ENCODE measurements at places on chromosomes 4 and X.

DNA sequence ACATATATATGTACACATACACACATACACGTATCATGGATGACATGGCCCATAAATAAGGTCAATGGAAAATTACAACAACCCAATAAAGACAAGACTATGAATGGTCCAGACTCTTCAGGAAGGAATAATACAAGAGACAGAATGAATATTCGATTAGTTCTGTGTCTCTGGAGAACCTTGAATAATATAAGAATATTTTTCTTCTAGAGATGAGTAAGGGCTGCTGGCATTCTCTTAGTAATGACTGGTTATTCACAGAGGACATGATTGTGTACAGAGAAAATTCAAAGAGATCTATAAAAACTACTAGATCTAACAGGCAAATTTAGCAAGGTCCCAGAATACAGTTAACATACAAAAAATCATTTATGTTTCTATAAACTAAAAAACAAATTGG is 23.3 kb downstream of the SPIN4 start:
- DNase-seq: no peak

- no peak for DNase-seq
These were observed 87.6 kb downstream of the HAUS3 start for GRCh38 chr4:2154215-2154740.

GRCh38 chr4:182931691-182932345 is 14.6 kb upstream of the DCTD start:
- no peak for DNase-seq

DNA sequence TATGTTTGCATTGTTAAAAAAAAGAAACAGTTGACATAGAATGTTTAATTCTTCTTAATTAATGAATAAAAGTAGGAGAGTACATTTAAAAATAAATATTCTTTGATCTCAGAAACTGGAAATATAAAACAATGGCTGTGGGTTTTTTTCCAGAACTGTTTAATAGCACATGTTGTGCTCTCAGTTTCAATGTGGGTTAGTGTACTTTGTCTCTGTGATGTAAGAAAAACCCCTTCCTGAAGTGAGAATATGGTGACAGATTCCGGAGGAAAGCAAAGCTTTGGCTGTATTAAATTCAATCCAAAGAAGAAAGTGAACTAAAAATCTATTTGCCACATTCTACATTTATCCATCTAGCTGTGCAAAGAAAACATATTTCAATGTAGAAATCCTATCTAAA is 261.9 kb upstream of the ADGRL3 start:
- DNase-seq: no peak

DNA sequence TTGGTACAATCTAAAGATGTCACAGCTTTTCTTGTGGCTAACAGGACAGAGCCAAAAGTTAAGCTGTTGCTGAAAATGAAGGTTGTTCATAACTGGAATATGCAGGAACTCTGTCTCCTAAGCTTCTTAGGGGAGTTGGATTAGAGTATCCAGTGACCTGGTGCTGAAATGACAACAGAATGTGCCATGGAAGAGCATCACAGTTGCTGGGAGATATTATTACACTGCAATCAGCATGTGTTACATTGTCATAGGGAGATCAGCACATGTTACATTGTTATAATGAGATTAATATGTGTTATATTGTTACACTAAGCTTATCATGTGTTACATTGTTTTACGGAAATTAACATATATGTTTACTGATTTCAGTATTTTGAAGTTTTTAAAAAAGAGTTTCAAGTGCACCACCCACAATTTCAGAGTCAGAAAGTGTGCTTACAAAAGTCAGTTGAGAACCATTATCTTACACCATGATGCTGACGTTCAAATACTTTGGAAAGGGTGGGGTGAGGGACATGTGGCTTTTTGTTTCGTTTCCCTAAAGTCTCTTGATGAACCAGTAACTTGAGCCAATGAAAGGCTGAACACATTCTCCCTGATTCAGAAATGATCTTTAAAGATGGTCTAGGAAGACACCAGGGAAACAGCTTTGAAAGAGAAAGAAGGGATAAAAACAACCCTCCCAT is 113.4 kb downstream of the DRD5 start:
- DNase-seq: no peak

GRCh38 chrX:155871934-155872333 is 9.2 kb upstream of the VAMP7 start:
- DNase-seq: no peak

DNA sequence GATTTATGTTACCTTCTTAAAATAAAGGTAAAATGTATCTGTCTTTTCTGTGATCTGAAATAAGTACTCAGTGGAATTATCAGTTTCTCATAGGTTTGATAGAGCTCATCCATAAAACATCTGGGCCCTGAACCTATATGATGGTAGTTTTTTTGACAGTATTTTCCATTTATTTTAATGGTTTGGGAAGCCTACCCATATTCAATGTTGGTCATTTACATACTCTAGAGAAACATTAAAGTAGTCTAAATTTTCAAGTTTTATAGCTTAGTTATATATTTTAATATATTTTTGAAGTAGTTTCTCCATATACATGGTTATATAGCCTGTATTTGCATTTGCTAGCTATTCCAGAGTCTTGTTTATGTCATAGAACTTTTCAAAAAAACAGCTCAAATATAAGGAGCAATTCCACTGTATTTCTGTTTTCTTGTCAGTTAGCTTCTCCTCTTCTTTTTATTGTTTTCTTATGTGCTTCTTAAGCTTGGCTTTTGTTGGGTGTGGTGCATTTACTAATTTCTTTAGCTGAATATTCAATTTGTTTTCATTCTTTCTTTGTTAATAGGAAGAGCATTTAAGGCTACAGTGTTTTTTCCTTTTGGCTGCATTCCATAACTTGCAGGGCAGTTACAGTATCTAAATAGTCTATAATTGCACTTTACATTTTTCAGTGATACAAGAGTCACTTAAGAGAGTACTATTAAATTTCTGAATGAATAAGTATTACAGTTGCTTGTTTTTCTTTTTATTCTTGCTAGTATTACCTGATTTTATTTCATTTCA is 181.4 kb downstream of the DKK2 start:
- no peak for DNase-seq

- DNase-seq: no peak
These were observed 8.8 kb downstream of the EPHA5 start for GRCh38 chr4:65661471-65661870.

DNA sequence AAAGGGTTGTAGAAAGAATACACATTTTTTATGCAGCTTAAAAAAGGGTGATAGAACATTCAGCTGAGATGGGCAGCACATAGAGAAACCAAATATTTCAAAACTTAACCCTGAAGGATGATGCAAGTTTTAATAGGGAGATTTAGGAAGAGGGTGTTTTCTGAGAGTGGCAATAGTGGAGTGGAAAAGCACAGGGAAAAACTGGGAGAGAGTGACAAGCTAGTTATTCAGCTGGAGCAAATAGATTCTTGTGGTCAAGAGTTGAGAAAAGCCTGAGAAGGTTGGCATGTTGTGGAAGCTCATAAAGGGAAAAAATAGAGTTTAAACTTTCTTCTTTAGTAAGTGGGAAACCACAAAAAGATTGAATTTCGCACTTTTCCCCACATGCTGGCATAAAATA is 359.6 kb upstream of the PITX2 start:
- DNase-seq: no peak

DNA sequence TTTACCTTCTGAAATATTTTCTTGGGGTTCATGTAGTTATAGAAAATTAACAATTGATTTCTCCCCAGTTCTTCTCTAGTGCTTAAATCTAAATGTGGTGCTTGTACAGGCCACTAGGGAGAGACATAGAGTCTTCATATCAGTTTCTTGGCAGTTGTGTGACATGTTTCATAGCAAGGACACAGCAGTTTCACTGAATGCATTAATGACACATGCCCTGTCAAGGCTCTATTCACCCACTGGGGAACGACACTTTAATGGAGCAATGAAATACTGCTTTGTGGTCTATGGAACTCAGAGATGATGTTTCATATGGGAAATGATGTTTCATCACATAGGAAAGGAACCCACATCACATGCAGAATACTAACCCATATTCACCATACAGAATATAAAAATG is 2.8 kb downstream of the VEGFC start:
- DNase-seq: no peak
